ENCODE measurements at places on chromosomes 12 and 14. TPM values are rescaled to one million over a fixed set of nuclear protein-coding genes. Genes with fewer than 3 reads are reported as not detected.

The RBM25 gene
- total RNA-seq = 31.0 TPM

DNA sequence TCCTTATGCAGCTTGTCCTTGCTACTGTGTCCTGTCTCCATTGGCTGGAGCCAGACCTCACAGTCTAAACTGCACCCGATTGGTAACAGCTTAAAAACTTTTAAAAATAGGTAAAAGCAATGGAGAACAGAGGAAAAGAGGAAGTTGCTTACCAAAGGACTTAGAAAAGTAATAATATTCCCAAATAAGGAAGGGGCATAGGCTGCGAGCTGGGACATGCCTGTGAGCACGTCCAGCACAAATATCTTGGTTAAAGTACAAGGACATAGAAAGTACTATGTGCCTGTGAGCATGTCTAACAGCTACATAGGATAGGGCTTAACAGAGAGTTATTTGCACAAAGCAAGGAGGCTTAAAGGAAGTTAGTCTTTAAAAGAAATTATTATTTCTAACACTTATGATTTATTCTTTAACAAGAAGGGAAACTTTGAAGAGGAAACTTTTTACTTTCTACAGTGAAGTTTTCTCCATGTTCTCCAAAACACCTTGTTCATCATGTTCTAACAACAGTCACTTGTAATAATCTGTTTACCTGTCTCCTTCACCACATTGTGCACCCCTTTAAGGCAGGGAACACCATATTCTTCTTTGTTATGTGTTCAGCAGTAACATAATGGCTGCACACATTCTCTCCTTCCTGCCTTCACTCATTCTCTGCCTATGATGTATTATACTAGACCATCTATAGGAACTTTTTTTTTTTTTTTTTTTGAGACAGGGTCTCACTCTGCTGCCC lies 9.8 kb upstream of the UBE2N start:
- DNase-seq = no peak

DNA sequence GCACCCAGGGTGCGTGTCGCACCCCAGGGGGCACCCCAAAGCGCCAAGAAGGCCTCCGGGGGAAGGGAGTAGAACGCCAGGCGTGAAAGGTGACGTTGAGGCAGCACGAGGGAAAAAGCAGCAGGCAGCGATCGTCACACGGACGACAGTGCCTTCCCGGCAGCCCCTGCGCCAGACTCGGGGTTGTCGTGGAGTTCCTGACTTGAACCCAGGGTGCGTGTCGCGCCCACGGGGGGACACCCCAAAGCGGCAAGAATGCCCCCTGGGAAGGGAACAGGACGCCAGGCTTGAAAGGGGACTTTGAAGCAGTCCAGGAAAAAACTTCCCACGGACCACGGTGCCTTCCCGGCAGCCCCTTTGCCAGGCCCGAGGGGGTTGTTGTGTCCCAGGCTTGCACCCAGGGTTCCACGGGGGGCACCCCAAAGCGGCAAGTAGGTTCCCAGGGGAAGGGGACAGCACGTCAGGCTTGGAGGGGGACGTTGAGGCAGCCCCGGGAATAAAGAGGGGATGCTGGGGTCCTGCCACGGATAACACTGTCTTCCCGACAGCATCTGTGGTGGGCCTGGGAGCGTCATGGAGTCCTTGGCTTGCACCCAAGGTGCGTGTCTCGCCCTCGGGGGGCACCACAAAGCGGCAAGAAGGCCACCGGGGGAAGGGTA lies 159.2 kb upstream of the ALG10B start:
- no peak for DNase-seq

DNA sequence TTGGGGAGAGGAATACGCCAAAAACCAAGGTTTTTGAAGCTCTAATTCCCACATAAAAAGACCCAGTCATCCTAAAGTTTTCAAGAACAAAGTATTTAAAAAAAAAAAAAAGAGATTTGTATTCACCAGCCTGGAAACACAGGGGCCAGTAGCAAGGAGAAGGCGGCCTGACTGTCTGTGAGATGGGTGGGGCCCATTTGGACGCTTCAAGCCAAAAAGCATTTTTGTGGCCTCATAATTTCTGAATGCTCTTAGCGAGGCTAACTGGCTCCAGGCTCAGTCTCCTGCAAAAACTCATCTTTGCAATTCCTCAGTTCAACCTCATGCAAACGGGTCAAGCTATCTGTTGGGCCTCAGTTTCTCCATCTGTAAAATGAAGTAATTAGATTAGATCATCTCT lies 514.1 kb downstream of the MED13L start:
- DNase-seq = no peak

DNA sequence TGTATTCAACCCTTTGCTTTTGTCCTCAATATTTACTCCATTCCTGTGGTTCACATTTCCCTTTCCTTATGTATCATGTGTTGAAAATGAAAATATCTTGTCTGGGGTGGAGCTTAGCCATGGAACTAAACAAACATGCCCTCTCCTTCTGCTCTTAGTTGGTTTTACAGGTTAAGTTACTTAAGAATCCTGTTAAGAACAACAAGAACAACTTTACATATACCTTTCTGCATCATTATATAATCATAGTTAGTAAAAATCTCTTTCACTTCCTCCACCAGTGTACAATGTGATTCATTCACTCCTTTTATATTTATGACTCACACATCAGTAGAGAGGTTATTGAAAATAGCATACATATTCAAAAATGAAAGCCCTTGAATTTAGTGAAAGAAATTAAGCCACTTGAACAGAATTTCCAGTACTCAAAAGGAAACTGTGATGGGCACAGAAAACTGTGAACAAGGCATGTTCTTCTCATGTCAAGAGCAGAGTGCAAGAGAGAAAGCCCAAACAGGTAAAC lies 307.7 kb downstream of the CCDC91 start:
- peak; percentile 25 for DNase-seq

DNA sequence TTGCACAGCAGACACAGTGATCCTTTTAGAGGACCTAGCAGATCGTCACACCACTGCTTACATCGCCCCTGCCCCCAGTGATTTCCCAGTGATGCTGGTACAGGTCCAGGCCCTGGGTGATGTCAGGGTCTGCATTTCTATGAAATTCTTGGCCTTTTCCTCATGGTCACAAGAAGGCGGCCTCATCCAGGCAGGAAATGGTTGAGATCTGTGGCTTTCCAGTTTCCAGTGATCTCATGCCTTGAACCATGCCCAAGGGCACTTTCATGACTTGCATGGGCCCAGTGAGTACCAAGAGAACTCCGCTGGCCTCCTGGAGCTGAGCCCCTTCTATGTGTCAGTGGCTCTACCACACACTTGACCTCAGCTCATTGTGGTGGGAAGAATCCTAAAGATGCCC lies 41.9 kb upstream of the BDKRB2 start:
- no peak for DNase-seq
